ENCODE measurements at places on chromosomes 4 and X.

DNA sequence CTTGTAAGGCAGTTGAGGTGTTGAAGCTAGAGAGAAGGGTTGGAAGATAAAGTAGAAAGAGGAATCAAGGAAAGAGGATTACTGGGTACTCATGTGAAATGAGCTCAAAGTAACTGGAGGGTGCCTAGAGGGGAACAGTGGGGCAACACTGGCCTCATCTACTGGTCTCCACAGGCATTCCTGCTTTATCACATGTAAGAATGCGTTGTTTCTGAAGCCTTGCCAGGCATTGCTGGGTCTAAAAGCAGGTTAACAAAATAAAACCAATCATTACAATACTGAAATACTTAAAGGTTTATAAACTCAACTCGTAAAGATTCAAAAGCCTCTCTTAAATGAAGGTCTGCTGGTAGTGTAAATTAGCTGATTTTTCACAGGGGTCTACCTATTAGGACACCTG, 96.0 kb downstream of the FANCB start:
- DNase-seq: no peak

DNA sequence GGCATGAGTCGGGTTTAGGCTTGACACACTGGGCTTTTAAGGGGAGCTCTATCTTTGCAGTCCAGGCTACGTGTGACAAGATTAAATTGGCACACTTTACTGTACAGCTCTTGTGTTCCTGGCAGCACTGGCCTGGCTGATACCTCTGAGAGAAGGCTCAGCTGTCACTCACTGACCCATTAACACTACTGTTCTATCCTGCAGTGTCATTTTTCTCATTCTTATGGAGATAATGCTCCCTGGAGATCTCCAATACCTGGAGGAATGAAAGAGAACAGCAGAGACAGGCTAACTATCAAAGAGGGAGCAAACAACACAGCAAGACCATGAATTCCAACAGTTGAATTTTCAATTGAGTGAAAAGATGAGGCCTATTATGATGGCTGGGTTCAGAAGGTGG, 1.7 kb upstream of the PDHA2 start:
- no peak for DNase-seq

DNA sequence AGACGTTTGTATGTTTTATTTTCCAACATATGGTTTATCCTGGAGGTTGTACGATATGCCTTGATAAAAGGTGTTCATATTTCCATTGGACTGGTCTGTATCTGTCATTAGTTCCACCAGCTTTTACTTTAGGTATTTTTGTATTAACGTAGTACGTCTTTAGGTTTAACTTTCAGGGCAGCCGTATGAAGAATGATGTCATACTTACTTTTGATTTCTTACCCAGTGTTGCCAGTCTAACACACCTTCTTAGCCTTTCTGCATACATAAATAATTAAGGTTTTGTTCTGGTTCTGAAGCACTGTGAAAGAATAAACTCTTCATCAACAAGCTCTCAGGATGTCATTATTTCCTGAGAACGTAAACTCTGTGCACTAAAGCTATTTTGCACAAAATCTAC, 18.9 kb upstream of the NEIL3 start:
- no peak for DNase-seq

GRCh38 chr4:7285244-7286094, 93.1 kb downstream of the SORCS2 start:
- DNase-seq: no peak

GRCh38 chr4:150828159-150828558, 186.9 kb downstream of the LRBA start:
- DNase-seq: no peak

DNA sequence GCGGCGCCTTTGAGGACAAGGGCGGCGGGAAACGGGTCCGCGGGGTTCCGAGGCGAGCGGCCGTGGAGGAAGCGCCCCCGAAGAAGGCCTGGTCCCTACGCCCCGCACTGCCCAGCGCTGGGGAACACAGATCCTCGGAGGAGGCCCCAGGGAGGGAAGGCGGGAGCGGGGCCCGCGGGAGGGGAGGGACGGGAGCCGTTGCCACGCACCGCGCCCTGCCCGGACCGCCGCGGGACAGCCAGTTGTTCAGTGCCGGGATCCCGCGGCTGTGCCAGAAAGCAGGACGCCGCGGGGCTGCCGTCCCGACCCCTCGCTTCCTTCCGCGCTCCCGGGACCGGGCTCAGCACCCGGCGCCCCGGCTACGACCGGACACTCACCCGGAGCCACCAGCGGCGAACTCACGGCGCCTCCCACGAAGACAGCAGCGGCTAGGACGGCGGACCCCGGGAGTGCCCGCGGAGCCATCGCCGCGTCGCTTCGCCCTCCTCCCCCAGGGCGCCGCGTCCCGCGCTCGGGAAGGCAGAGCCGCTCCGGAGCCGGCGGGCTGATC, 278 bp downstream of the RELL1 start:
- DNase-seq: no peak

GRCh38 chrX:12891171-12891570, 15.2 kb upstream of the TLR8 start:
- DNase-seq: no peak

DNA sequence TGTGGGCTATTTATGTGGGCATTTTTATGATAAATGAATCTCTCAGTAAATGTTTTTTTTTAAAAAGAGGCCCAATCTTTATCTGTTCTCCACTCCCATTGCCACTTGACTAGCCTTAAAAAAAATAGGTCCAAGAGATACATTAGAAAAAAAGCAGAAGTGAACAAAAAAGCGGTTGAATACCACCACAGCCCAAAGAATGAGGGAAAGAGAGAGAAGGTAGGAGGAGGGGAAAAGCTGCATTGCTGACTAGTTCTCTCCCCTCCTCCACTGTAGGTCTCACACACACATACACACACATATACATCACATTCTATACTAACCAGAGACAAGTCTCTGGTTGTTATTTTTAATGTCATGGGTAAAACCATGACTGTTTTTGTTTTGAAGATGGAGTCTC, 95.8 kb upstream of the IL13RA1 start:
- DNase-seq: no peak

DNA sequence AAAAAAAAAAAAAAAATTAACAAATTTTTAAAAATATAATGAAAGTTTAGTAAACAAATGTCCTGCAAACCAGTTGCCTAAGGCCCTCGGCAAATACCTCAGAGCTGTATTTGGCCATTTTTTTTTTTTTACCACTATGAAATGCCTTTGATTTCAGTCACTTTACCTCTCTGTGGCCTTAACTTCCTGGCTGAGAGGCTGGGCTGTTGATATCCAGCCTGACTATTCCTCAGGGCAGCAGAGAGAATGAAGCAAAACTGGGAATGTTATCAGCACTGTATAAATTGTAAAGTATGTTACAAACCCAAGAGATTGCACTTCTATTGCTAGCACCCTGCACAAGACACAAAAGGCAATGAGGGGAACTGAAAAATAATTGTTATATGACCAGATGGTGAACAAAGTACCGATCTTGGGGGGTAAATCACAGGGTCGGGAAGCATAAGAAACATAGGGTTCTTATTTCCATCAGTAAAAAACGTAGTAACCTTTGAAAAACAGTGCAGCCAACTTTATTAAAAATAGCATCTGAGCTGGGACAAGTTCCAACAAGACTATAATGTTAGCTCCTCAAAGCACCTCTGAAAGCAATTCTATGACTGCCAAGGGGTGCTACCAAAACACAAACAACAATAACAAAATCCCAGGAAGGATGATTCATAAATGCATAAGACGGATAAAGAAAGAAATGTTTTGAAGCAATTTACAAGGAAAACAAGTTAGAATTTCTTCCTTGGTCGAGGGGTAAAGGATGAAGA, 18.1 kb downstream of the USP46 start:
- no peak for DNase-seq

DNA sequence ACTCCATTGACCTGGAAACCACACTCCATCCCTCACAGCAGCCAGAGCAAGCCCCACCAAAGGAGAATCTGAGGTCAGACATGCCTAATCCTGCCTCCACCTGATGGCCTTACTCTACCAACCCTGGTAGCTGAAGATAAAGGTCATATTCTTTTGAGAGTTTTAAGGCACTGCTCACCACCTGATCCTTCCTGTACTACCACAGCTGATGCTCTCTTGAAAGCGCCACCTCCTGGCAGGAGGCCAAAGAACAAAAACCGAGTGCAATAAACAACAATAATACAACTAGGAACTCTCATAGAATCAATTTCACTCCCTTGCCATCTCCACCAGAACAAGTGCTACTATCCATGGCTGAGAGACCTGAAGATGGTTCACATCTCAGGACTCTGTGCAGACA, 301.6 kb downstream of the NAF1 start:
- no peak for DNase-seq

- DNase-seq: no peak
Observed at GRCh38 chrX:1493412-1493811, 40.7 kb upstream of the ASMTL start.

- no peak for DNase-seq
Observed at GRCh38 chrX:74080165-74080564, 223.8 kb upstream of the ZCCHC13 start.

DNA sequence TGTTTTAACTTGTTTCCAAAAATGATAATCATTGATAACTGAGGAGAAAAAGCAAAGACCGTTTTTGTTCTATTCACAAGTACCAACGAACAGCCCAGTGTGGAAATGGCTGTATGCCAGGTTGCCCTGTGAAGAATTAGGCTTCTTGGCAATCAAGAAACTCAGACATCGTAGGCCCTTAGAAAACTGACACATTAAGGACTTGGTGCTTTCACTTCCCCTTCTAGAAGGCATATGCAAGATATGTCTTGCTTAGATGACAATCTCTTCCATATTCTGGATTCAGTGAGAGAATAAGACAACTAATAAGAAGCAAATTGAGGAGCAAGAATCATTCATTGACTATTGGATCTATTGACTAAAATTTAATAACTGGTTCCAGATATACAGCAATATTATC, 56.6 kb downstream of the ANAPC10 start:
- peak; percentile 8 for DNase-seq

DNA sequence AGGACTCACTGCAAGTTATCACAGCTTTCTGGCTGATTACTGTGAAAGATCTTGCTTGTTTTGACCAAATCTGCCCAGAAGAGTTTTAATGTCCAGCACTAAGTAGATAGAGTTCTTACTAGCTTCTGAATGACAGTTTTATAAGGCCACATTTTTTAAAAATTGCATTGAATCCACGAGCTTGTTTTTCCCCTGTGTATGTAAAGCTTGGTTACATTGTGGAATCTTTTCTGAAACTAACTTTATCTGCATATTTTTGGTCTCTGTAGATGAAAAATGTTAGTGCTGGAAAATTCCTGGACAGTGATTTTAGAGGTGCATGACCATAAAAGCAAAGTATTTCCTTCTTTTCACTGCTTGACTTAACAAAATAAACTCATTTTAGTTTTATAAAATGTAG, 650.3 kb upstream of the FAM241A start:
- DNase-seq: no peak

DNA sequence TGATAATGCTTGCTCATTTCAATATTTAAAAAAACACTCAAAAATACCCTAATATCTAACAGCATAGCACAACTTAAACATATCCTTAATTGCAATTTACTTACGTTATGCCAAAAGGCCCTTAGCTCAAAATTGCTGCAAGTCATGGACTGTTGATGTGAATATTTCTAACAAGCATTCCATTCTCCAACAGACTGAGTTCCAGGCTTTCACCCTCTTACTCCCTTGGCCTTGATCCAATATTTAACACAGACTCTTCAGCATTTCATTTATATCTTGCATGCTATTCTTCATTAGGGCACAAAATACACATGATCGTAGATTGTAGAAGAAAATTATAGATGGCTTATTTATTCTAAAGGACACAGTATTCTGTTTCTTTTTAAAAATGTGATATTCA, 96.5 kb downstream of the RNF150 start:
- DNase-seq: no peak

- DNase-seq: no peak
Observed at GRCh38 chr4:140633124-140633523, 64.4 kb upstream of the UCP1 start.

DNA sequence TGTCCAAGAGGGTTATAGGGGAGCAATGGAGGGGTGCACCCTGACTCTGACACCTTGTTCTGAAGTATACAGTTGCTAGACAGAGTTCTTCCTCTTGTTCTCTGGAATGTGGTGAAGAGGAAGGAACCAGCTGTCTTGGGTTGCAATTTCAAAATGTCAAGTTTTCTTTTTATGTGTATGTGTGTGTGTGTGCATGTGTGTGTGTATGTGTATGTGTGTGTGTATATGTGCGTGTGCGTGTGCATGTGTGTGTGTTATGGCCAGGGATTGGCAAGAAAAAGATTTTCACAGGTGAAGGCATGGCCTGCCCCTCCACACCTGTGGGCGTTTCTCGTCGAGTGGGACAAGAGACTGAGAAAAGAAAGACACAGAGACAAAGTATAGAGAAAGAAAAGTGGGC, 81.6 kb upstream of the ADGRA3 start:
- DNase-seq: no peak

- no peak for DNase-seq
Observed at GRCh38 chr4:91826186-91826585, 477.6 kb upstream of the GRID2 start.

- DNase-seq: no peak
Observed at GRCh38 chrX:47862680-47863079, 26.0 kb downstream of the ZNF81 start.

DNA sequence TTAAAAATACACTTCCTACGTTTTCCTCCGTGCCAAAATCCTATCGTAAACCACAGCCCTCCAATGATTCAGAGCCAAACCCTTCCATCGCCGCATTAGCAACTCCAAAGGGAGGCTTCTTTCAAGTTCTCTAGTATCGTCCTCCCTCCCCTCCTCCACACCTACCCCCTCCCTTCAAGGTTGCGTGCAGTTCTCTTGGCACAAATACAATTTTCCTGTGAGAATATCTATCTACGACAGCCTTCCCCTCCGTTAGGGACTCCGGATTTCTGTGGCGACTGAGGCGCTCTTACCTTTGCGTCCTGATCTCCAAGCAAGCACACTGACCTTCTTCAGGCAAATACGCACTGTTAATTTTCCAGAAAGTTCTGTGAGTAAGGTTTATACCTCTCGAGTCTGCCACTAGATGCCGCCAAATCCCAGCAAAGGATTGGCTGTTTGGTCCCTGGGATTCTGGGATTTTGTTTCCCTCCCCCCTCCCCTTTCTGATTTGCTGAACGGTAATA, 1.2 kb upstream of the MORF4L2 start:
- no peak for DNase-seq

DNA sequence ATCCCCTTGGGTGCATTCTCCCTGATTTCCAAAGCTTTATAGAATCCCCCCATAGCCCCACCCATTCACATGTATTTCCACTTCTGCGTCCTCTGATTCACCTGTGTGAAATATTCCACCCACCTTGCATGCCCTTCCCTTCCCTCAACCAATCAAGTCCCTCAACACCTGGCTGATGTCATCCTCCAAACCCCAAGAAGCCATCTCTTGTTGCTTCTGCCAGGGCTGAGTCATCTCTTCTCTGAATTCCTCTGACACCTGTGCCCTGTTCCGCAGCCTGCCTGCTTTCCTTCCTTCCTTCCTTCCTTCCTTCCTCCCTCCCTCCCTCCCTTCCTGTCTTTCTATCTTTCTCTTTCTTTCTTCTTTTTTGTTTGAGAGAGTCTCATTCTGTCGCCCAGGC, 9.9 kb downstream of the CRMP1 start:
- no peak for DNase-seq

DNA sequence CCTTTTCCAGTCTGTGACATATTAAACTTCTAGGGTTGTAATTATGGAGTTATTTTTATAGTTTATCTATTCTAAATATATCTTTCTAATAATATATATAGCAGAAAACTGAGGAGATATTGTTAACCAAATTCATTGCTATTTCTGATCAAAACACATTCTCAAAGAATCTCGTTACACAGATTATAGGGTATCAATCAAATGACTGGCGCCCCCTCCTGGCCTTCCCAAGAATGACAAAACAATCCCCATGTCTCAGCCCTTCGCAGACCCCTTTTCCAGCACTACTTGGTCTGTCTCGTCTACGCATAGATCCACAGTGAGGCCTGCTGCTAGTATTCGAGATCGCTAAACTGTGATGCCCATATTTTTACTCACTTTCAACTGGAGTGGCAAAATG, 209.3 kb downstream of the GPC3 start:
- no peak for DNase-seq
